GM10248 (cell line): ENCODE measurements at places on chromosomes 4 and X.
A peak's percentile ranks its signal among the peaks of the same experiment; 100 is the strongest.

- DNase-seq = no peak
These were observed 1343.8 kb upstream of the IGFBP7 start for GRCh38 chr4:58453956-58454355.

GRCh38 chr4:105588252-105588651 lies 35.8 kb downstream of the ARHGEF38 start:
- DNase-seq = no peak

DNA sequence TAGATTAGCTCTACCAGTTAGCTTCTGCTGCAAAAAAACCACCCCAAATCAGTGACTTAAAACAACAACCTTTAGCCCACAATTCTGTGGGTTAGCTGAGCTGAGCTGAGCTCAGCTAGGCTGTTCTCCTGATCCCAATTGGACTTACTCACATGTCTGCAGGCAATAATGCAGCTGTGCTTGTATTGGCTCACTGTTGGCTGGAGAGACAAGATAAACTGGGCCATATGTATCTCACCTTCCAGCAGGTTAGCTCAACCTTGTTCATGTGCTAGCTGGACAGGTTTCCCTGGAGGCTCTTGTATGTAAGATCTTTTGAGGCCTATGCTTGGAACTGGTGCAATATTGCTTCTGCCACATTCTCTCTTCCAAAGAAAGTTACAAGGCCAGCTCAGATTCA lies 261.5 kb upstream of the ADGRL3 start:
- DNase-seq = no peak

- DNase-seq = no peak
These were observed 8.1 kb upstream of the DKK2 start for GRCh38 chr4:107044170-107044569.

- no peak for DNase-seq
These were observed 45.1 kb downstream of the UGT2A2 start for GRCh38 chr4:69594382-69594781.

DNA sequence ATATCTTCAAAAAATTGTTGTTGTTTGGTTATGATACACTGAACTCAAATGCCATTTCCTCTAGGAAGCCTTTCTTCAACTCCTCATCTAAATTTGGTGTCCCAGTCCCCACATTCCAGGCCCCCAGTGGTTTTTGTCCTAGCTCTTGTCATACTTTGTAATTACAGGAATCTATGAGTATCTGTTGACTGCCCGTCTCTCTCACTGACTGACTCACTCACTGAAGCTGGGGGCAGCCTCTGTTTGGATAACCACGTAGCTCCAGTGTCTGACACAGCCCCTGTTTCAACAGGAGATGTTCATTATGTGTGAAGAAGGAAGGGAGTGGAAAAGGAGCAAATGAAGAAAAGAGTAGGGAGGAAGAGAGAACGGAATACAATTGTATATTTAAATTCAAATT lies 284.1 kb upstream of the TENM3 start:
- DNase-seq = no peak

GRCh38 chr4:137576446-137576845 lies 44.2 kb upstream of the PCDH18 start:
- no peak for DNase-seq

- peak; percentile 24 for DNase-seq
These were observed at the start of gene LGI2 for GRCh38 chr4:25030277-25031076. TSS of gene LGI2 (minus strand) at chr4:25030946. CDS start at chr4:25030693, 253 bp downstream.

- DNase-seq = no peak
These were observed 219.7 kb upstream of the NDST3 start for GRCh38 chr4:117814277-117815246.

DNA sequence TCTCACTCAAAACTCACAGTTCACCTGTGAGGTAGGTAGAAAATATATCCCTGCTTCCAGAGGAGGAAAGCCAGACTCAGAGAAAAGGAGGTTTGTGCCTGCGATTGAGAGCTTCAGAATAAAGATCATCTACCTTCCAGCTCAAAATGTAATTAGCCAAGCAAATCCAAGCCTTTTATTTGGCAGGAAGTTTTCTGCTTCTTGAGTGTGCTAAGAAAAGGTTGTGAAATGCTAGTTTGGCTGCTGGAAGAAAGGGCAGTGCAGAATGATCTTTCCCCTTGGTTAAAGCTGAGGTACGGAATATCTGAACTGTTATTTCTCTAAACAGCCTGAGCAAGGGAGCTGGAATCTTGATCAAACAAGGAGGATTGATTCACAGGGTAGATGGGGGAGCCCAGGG lies 59.7 kb upstream of the VCX3B start:
- DNase-seq = no peak

- DNase-seq = no peak
These were observed 1.6 kb downstream of the PRICKLE3 start for GRCh38 chrX:49184294-49185281.

GRCh38 chr4:14824189-14824588 lies 178.1 kb upstream of the CPEB2 start:
- DNase-seq = no peak
